Stimulated activated CD8-positive, alpha-beta memory T cell treated with anti-CD3 and anti-CD28 coated beads, Interleukin-15, amount 100 ng/mL, for 24 hours (primary cell): ENCODE measurements at places on chromosomes 6 and 20.

GRCh38 chr6:99119109-99120031 lies 171.6 kb upstream of the FBXL4 start:
- no peak for DNase-seq

GRCh38 chr6:124800222-124800621 lies 162.0 kb upstream of the RNF217 start:
- DNase-seq: no peak

DNA sequence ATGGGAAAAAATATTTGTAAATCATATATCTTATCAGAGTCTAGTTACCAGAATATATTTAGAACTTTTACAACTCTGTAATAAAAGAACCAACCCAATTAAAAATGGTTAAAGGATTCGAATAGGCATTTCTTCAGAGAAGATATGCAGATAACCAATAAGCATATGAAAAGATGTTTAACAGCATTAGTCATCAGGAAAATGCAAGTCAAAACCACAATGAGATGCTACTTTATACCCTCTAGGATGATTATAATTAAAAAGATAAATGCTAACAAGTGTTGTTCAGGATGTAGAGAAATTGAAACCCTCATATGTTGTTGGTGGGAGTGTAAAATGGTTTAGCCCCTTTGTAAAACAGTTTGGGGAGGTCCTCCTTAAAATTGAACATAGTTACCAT lies 94.1 kb downstream of the LRRC1 start:
- DNase-seq: no peak

GRCh38 chr20:32648761-32649650 lies 24.7 kb downstream of the C20orf203 start:
- no peak for DNase-seq

GRCh38 chr6:144855812-144856531 lies 570.8 kb downstream of the UTRN start:
- DNase-seq: no peak

DNA sequence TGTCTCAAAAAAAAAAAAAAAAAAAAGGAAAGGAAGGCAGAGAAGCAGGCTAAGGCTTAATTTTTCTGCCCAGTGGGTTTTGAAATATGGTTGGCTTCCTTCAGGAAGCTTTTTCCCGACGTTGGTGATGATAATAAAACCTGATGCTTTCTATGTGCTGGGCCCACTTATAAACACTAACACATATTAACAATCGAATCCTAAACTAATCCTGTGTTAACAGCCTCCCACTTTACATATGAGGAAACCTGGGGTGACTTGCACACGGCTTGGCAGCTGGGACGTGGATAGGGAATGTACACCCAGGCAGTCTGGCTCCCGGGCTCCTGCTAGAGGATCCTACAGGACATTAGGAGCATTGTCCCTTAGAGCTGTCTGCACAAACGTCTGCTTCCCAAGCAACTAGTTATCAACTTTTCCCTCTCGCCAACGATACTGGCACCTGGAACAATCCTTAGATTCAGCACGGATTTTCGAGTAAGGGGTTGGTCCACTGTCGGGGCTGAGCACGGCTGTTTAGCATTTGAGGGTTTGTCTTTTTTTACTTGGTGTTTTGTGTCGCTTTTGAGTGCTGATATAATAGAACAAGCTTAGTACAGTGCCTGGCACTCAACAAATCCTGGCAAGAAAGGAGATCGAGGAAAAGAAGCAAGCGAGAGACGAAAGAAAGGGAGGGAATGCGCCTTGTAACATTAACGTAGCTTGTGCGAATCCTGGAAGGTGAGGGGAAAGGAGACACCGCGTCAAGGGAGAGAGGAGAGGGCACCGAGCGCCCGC lies 622 bp upstream of the KIZ start:
- DNase-seq: no peak

GRCh38 chr6:126963077-126963809 lies 155.2 kb upstream of the RSPO3 start:
- DNase-seq: no peak

DNA sequence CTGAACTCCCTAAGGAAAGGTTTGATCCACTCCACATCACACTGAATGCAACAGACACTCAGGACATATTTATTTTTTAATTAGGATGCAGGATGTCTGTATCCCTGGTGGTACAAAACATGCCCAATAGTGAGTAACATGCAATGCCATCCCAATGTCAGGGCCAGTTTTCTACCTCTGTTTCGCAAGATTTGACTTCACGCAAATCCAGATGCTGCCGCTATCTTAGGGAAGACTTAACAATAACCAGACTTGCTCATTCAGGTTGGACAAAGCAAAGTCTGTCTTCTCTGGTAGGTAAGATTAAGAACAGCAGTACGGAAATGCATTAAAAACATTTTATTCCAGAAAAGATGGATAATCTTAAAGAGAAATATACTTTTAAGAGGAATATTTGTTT lies 103.1 kb downstream of the TASP1 start:
- DNase-seq: no peak

DNA sequence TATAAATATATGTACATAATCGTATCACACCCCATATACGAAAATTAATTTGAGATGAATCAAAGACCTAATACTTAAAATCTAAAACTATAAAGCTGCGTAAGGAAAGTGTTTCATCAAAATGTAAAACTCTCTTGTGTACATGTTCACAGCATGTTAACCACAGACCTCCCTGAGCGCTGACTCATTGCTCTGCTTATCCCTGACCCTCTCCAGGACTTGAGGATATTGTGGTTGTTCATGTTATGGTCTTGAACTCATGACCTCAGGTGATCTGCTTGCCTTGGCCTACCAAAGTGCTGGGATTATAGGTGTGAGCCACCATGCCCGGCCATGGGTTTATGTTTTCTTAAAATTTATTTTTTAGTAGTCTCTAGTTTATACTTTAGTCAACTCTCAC lies 14.2 kb downstream of the FAM83B start:
- DNase-seq: no peak

GRCh38 chr20:37729909-37730308 lies 36.1 kb downstream of the CTNNBL1 start:
- DNase-seq: no peak

DNA sequence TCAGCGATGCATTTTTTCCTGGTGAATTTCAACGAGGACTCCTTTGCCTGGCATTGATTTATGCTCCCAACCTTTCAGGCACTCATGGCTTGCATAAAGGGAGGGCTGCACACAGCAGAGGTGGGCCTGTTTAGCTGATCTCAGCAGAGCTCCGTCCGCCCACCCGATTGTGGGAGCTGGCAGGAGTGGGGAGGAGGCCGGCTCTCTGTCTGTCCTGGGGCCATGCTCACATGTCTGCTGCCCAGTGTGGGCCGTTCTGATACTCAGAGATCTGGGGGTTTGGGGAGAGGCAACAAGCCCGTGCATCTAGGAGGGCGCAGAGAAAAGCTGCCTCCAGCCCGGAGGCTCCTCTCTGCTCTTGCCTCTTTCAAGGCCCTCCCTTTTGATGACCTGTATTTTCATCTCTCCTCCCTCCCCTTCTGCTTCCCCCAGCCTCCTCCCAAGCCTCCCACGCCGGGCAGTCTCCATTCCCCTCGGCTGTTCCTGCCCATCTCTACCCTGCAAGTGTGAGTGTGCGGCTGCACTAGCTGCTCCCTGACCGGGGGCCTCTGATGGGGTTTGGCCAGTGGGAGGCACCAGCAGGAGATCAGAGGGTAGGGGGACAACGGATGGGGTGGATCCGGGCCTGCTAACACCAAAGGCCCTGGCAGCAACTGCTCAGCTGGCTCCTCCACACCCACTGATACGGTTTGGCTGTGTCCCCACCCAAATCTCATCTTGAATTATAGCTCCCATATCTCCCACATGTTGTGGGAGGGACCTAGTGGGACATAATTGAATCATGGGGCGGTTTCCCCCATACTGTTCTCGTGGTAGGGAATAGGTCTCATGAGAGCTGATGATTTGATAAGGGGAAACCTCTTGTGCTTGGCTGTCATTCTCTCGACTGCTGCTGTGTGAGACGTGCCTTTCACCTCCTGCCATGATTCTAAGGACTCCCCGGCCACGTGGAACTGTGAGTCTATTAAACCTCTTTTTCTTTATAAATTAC lies 39.6 kb upstream of the MLN start:
- DNase-seq: no peak

DNA sequence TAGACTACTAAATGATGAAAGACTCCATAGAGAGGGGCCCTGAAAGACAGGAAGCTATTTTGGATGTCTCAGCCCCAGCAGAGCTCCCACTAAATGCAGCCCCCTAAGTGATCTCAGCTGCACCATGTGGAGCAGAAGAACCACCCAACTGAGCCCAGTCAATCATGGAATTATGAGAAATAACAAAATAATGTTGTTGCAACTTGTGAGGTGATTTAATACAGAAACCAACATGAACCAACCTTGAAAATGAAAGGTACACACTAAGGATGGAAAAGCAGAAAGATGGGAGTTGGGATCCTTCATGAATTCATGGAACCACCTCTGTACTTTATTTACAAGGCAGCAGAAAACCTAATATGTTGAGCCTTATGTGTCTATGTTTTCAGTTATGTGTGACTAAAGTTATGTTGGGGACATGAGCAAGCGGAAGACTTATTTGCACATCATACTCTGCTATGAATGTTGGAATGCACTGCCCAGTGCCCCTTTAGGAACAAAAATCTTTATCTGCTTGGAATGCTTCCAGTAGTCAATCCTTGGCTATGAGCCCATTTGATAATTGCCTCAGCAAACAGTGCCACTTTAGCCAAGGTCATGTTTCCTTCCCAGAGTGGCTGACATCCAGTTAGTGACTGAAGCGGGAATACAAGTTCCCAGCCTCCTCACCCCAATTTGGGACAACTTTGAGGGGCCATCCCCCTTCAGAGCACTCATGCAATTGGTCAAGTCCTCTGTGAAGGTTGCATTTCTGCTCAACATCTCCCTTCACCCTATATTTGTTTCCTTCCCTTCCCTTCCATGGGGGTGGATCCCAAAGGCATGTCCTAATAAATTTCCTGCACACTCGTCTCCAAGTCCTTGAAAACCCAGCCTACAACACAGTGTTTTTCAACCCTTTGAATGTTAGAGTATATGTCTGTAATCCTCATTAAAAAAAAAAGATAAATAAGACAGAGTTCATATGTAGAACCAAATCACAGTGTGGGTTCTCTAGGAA lies 18.4 kb downstream of the TP53RK start:
- no peak for DNase-seq

GRCh38 chr6:127404133-127404532 lies 55.1 kb downstream of the KIAA0408 start:
- no peak for DNase-seq

GRCh38 chr6:130783416-130784107 lies 43.6 kb upstream of the SMLR1 start:
- DNase-seq: no peak

GRCh38 chr6:25998379-25998778 lies 35.8 kb downstream of the TRIM38 start:
- no peak for DNase-seq

- DNase-seq: no peak
Observed at GRCh38 chr6:106126482-106126881, 40.3 kb downstream of the PRDM1 start.

DNA sequence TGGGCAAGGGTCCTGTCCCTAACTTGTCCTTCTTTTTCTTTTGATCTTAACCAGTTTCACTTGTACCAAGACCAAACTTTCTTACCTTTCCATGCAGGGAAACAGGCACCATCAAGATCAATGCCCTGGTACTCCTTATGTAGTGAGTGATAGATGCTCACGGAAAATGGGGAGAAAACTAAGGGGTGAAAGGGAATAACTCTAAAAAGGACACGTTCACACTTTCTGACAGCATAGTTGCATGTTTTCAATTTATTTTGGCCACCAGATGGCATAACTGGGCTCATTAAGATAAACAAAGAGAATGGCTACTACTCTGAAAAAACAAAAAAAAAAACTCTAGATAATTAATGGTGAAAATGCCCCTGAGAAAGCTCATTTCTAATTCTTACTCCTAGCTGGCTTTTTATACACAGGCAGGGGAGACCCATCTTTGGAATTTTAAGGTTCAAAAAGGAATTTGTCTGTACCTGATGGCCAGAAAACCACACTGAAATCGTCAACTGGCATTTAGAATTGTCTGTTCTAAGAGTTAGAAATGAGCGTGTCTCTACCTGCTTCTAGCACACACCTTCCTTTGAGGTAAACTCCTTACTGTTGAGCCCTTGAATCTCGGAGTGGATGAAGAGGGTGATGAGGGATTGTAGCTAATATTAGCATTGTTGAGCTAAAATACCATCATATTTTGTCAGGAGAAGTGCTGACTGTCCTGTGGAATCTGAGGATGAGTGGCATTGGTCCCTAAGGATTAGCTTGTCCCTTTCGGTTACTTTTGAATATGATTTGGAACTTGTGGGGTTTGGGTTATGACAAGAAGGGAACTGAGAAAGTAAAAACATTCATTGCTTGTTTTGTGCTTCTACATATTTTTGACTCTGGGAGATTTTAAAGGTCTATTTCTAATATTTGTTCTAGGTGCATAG lies 62.2 kb upstream of the DDR1 start:
- no peak for DNase-seq

GRCh38 chr6:17045581-17046322 lies 56.1 kb upstream of the STMND1 start:
- DNase-seq: no peak

GRCh38 chr20:57791178-57791962 lies 81.6 kb upstream of the PMEPA1 start:
- DNase-seq: no peak

DNA sequence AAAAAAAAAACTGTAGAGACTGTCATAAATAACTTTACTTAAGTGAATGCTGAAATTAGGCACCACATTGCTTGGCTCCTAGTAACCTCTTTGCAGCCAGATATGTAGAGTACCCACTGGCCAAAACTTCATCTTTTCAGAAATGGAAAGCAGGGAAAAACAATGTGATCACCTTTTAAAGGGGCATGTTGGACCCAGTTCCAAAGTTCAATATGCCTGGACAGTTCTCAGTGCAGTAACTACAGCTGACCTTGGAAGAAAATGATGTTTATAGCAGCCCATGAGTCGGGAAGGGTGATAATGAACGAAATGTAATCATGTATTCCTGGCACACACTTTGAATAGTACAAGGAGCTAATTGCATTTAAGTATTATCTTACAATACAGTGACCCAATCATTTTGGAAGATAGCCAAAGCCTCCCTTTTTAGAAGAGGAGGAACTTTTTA lies 93.6 kb upstream of the TAB2 start:
- DNase-seq: no peak

GRCh38 chr20:55038684-55039083 lies 563.3 kb downstream of the DOK5 start:
- DNase-seq: no peak

DNA sequence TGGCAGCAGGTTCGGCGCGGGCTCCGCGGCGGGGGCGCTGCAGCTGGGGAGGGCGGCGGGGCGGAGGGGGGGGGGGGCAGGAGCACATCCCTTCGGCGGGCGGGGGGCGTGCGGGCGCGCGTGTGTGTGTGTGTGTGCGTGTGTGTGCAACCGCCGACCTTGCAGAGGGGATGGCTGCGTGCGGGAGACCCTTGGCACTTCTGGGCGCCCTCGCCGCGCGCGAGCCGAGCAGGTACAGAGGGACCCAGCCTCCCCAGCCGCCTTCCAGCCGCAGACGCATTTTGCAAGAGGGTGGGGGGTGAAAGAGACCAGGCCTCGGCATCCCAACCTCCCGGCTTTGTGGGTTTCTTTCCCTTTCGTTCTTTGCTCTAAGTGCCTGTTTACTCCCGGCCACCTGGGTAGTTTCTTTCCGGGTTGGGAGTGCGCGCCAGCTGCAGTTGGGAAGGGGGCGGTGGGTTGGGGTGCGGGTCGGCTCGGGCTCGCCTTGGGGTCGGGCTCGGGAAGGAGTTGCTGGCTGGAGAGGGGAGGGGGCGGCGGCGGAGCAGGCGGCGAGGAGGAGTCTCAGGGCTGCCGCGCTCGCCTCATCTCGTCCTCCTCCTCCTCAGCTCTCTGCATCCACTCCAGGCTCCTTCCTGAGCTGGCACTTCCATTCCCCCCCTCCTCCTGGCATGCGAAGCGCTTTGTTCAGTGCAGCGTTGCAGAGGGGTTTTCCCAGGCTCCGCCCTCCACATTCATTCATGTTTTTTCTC lies 620 bp downstream of the HIVEP1 start:
- DNase-seq: peak; percentile 19
